ENCODE measurements at places on chromosomes 2 and 18.

GRCh38 chr18:10895976-10896375, 253.4 kb downstream of the PIEZO2 start:
- no peak for DNase-seq

GRCh38 chr2:24857746-24858145, 62.3 kb downstream of the ADCY3 start:
- no peak for DNase-seq

DNA sequence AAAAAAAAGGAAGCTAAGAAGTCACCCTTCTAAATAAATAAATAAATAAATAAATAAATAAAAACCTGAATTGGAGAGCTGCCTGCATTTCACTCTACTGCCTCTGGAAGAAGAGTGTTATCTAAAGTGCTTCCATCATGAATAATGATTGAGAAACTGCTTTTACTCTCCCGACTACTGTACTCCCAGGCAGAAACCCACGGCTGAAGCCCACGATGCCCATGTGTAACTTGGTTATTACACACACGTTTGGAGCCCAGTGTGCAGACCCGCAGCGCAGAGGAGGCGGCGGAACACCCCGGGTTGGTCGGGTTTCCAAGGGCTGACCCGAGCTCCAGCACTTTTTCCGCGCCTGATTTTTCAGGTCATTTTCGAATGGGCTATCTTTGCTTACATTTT, 697 bp upstream of the SPATS2L start:
- no peak for DNase-seq

- no peak for DNase-seq
Observed at GRCh38 chr2:8394131-8394530, 287.7 kb upstream of the ID2 start.

DNA sequence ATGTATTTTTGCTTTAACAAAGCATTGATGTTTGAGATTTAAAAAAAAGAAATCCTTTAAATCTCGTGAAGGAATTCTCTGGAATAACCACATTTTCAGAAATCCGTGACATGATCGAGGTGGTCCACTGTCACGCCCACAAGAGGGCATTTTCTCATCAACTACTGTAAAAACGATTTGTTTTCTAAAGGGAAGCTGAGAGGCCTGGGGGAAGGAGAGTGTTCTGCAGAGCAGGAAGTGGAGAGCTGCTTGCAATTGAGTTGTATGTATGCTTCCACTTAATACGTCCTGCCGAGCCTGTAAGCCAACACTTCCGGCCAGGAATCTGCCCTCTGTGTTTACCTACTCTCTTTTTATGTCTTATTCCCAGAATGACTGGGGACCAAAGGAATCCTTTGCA, 19.4 kb downstream of the KLHL29 start:
- DNase-seq: peak; percentile 64

- DNase-seq: no peak
Observed at GRCh38 chr2:237405605-237406004, 8.4 kb downstream of the COL6A3 start.

- no peak for DNase-seq
Observed at GRCh38 chr2:203025592-203025991, 10.9 kb downstream of the NBEAL1 start.

DNA sequence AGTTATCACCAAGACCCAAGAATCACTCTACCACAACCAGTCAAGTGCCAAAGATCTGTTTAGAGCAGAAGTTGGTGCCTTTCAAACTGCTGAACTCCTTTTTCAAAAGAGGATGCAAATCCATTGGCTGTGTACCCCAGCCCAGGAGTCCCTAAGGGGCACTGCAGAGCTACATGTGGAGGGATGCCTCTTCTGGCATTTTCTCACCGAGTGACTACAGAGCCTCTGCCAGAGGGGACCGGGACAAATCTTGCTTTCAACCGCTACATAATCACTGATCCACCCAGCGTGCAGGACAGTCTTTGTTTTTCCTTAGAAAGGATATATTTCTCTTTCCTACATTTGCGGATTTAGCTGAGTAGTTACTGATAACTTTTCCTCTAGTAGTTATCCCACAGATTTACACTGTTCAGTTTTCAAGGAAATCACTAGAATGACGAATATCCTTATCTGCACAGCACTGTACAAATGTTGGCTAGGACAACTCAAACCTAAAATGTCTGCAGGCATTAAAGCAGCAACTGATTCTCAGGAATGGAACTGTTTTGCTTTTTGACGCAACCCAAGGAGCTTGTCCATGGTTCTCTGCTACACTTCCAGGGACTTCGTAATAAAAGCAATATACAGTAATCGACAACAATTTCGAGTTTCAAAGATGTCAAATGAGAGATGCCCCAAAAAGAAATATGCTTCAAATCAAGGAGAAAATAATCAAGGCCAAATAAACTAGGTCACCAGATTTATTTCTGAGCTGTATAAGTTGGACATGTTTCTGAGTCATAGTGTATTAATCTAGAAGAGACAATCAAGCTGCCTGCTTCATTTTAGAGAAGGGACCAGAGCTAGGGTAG, 24.1 kb downstream of the EPB41L3 start:
- DNase-seq: no peak

GRCh38 chr2:215680605-215681598, 245.0 kb upstream of the FN1 start:
- DNase-seq: no peak

DNA sequence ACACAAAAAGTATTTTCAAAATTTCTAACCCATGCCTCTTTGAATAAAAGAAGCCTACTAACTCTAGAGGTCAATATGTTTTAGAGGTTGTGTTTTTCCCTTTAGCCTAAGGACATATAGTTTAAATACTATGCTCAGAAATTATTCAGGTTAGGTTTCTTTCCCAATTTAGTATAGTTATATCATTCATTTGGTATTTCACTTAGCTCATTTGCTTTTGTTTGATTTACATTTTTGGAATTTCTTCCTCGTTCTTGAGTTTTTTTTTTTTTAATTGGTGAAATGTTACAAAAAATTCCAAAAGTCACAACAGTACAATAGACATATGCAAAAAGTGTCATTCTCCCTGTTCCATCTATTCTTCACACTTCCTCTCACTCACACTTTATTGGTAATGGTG, 371.3 kb upstream of the TNP1 start:
- DNase-seq: no peak

- DNase-seq: peak; percentile 63
Observed at GRCh38 chr2:44324971-44325426, 36.3 kb downstream of the PREPL start.

DNA sequence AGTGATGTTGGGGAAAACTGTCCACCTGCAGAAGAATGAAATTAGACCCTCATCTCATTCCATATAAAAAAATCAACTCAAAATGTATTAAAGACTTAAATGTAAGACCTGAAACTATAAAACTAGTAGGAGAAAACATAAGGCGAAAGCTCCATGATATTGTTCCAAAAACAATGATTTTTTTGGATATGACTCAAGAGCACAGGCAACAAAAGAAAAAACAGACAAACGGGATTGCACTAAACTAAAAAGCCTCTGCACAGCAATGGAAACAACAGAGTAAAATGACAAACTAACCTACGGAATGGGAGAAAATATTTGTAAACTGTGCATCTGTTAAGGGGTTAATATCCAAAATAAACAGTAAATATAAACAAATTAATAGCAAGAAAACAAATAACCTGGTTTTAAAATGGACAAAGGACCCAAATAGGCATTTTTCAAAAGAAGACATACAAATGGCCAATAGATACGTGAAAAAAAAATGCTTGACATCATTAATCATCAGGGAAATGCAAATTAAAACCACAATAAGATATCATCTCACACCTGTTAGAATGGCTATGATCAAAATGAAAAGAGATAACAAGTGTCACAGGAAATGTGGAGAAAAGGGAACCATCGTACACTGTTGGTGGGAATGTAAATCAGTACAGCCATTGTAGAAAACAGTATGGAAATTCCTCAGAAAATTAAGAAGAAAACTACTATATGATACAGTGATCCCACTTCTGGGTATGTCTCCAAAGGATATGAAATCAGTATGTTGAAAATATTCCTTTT, 26.6 kb downstream of the LRRFIP1 start:
- no peak for DNase-seq

GRCh38 chr2:238457927-238458324, 31.2 kb downstream of the ASB1 start:
- no peak for DNase-seq

GRCh38 chr2:169964740-169965139, 137.5 kb downstream of the UBR3 start:
- DNase-seq: no peak

- DNase-seq: no peak
Observed at GRCh38 chr2:118784860-118785259, 62.6 kb downstream of the EN1 start.

GRCh38 chr2:33230195-33230594, 246.3 kb upstream of the RASGRP3 start:
- DNase-seq: no peak

DNA sequence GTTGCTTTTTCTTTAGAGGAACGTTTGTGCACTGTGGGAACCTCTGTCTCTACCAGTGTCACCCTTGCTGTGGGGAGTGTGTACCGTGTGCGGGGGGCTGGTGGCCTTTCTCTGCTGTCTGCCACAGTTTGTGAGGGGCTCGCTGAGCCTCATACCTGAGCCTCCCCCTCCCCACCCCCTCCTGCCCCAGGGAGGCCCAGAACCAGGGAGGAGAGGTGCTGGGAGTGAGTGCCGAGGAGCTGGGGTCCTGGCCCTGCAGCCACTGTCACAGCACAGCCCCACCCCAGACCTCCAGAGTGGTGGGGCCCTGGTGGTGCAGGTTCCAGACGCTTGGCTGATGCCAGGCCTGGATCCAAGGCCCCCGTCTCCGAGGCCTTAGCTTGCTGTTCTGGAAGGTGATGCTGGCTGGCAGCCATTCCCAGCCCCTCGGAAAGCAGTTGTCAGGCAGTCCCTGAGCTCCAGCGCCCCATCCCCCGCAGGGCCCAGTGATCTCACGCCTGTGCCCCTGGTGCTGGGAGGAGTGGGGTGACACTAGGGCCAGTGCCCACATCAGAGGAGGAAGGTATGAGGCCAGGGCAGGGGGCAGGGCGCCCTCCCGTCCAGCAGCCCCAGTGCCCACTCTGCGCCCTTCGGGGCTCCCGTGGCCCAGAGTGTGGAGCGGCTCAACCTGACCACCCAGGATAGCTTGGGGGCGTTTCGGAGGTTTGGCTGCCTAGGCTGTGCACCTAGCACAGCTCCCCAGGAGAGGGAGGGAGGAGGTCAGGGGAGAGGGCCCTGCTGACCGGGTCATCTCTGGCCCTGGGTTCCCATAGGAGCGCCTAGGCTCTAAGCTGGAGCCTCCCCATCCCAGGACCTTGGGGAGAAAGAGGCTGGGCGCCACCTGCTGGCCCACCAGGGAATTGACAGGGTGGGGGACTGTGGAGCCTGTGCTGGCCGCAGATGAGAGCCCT, 53.0 kb upstream of the ALPP start:
- DNase-seq: peak; percentile 8

DNA sequence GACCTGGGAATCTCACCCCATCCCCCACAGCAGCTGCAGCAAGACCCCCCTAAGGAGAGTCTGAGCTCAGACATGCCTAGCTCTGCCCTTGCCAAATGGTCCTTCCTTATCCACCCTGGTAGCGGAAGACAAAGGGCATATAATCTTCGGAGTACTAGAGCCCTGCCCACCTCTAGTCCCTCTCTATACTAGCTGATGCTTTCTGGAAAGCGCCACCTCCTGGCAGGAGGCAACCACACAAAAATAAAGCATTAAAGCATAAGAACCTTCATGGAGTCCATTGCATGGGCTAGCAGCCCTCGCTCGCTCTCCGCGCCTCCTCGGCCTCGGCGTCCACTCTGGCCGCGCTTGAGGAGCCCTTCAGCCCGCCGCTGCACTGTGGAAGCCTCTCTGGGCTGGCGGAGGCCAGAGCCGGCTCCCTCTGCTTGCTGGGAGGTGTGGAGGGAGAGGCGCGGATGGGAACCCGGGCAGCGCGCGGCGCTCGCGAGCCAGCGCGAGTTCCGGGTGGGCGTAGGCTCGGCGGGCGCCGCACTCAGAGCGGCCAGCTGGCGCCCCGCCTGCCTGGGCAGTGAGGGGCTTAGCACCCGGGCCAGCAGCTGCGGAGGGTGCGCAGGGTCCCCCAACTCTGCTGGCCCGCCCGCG, 941.2 kb downstream of the SUCLG1 start:
- no peak for DNase-seq

DNA sequence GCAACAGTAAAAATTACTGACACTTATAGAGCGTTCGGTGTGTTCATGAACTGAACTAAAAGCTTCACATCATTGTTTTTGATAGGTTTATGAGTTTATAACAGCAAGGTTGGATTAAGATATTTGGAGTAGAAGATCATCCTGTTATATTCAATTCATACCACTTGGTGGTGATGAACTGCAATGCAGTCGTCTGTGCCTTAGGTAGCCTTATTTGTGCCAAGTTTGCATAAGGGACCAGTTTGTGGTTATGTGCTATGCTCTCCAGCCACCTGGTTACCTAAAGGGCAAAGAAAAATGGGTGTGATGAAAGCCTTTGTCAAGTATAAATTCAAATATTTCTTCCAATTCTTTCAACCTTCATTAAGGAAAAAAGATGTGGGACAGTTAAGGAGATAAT, 150.9 kb upstream of the KCNH7 start:
- DNase-seq: no peak

DNA sequence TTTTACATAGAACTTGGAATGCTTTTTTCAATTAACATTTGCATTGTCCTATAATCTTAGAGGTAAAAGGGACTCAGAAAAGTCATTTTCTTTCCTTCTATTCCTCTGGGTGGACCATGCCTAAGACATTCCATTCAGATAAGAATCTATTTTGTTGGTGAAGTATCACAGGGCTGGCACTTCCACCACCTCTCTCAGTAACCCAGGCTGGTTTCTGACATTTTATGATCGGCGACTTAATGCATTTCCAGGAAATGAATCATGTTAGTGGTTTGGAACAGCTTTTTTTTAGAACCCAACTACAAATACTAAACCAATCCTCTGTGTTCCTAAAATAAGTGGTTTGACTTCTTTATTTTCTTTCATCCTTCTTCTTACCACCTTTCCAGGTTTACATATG, 27.0 kb downstream of the GAD1 start:
- DNase-seq: no peak

- no peak for DNase-seq
Observed at GRCh38 chr2:40251137-40251536, 200.8 kb downstream of the SLC8A1 start.

All from ascending aorta (tissue), 2 donors.